Foreskin keratinocyte (primary cell): ENCODE measurements at places on chromosomes 4 and X.

- DNase-seq = peak; percentile 54
These were observed 46.0 kb upstream of the TMPRSS11F start for GRCh38 chr4:68175562-68176155.

GRCh38 chrX:84721416-84721815 is 219.2 kb upstream of the HDX start:
- no peak for DNase-seq

- DNase-seq = no peak
These were observed 40.9 kb downstream of the MOB1B start for GRCh38 chr4:70943114-70943513.

GRCh38 chr4:17081179-17081578 is 182.7 kb upstream of the LDB2 start:
- no peak for DNase-seq

DNA sequence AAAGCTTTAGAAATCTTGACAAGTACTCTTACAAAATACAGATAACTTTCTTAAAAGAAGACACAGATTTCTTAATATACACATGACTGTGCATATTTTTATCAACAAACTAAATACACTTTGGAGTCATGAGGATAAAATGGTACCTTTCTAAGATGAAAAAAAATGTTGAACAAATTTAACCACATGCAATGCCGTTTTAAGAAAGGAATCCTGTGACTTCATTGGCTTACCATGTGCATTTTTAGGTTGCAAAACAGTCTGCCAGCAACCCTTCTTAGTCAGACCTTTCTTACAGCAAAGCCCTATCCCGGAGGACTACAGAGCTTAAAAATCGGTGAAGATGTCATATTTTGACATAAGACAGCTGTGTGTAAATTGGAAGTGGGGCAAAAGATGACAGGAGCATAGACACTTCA is 51.7 kb downstream of the GASK1B start:
- peak; percentile 81 for DNase-seq

- DNase-seq = peak; percentile 48
These were observed 30.9 kb downstream of the FAM9C start for GRCh38 chrX:13013363-13014110.
